ENCODE measurements at places on chromosomes 13 and 19.

DNA sequence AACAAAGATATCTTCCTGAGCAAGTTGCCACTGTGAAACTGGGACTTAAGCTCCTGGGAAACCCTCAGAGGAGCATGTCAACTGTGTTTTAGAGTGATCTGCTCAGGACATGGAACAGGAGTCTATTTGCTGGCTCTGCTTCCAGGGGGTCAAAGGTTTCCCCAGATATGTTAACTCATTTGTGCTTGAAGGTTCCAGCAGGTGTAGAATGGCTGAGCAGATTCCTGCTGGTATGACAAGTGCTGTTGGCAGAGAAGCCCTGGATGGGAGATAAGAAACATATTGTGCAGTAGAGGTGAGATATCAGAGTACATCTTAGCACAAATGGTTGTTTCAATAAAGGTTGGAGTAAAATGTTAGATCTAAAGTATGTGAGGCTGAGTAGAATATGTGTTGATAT lies 282.7 kb upstream of the DACH1 start:
- DNase-seq = no peak

- DNase-seq = no peak
Observed at GRCh38 chr19:16420781-16421386, 50.9 kb downstream of the EPS15L1 start.

DNA sequence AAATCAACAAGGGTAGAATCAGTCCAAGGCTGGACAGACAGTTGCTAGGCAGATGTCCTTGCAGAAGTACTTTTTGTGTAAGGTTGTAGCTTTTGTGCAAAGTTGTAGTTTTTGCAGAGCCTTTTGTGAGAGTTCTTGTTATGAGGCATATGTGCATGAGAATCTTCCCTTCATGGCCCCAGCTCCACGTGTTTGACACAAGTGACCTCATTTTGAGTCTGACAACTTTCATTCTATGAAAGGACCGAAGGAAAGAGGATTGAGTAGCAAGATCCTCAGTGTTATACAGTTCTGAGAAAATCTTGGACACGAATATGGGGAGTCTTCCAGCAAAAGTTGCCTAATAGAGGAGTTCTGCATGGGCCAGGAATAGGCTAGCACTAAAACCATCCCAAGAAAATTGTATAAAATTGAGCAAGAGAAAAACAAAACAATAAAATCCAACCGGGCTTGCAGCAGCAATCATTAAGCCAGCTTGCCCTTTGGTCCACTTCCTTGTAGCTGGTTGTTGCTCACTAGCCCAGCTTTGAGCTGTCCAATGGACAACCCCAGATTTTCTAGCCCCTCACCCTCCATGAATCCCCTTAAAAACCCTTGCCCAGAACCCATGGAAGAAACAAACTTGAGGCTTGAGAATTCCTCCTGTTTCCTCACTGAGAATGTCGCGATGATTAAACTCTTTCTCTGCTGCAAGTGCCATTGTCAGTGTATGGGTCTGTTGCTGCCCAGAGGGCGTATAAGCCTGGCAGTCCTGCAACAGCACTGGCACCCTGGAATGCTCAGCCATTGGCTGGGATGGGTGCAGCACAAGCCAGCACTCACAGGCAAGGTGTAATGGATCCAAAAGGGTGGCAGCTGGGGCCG lies 6.5 kb downstream of the EPSTI1 start:
- DNase-seq = no peak

GRCh38 chr13:80338781-80339562 lies 2.0 kb downstream of the SPRY2 start:
- peak; percentile 41 for DNase-seq

DNA sequence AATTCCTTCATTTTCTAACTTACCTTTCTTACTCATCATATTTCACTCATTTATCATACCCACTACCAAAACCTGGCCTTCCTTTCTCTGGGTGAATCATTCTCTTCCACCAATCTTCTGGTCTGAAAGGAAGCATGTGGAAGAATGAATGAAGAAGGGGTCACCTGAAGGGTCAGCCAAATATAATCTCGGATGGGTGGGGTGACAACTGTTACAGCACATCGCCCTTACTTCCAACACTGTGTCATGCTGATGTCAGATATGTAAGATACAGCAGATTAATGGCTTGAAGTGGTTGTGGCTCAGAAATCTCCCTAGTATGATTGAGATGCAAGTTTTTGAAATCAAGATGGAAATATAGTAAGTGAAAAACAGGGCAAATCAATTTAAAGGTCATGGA lies 401.7 kb upstream of the HTR2A start:
- DNase-seq = no peak
